ENCODE measurements at places on chromosomes 4 and X.
A peak's percentile ranks its signal among the peaks of the same experiment; 100 is the strongest.

DNA sequence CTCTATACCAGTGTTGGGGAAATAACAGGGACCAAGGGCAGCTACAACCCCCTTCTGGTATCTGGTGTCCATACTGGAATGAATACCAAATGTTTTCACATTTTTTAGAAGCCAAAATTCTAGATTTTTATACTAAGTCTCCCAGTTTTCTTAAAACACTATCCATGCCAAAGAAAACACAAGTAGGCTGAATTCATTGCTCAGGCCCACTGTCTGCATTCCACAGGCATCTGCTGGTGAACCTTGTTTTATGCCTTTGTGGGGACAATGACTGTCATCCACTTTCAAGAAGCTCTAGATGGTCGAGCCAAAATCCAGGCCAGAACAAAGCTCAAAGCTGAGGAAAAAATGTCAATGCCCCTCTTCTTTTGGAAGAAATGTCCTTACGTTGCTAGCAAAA lies 213.4 kb upstream of the RASGEF1B start:
- no peak for DNase-seq

DNA sequence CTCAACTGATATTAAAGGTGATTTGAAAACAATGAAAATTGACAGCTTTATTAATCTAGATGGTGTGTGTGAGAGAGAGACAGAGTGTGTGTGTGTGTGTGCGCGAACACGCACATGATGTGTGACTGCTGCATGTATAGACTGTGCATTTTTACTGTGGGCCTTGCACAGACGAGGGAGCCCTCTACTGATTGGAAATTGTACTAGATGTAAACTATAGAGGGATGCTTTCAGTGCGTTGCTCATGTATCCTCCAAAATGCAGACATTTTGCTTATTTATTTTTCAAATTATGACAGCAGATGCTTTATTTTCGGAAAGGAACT lies 168.4 kb upstream of the GK2 start:
- DNase-seq: no peak

DNA sequence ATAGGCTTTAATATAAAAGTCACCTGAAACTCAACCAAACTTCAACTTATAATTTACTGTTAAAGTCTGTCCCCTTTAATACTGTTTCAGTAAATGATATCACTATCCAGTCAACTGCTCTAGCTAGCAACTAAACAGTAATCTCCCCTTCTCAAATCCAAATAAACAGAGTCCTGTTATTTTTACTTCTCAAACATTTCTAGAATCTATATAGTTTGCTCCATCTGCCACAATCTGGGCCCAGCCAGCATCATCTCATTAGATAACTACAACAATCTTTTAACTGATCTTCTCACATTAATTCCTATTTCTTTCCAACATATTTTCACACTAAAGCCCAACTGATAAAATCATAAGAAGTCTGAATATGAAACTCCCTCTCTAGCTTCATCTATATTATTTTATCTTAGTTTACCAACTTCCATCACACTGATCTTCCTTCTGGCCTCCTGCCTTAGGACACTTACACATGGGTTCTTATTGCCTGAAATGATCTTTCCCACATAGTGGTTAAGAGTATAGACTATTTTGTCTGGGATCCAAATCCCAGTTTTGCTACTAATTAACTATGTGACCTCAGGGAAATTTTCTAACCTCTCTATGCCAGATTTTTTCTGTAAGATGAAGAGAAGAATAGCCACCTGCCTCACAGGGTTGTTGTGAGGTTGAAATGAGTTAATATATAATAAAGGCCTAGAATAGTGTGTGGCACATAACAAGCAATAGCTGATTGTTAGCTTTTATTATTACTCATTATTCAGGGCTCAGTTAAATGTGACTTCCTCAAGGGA lies 18.6 kb downstream of the TBCK start:
- no peak for DNase-seq

GRCh38 chr4:126395664-126396063 lies 1080.9 kb downstream of the FAT4 start:
- DNase-seq: no peak

- no peak for DNase-seq
These were observed 51.9 kb downstream of the TEX13A start for GRCh38 chrX:105168577-105168976.

- peak; percentile 53 for DNase-seq
These were observed 23.5 kb downstream of the TLR10 start for GRCh38 chr4:38759113-38759789.

GRCh38 chr4:167903291-167903721 lies 189.0 kb upstream of the ANXA10 start:
- no peak for DNase-seq

DNA sequence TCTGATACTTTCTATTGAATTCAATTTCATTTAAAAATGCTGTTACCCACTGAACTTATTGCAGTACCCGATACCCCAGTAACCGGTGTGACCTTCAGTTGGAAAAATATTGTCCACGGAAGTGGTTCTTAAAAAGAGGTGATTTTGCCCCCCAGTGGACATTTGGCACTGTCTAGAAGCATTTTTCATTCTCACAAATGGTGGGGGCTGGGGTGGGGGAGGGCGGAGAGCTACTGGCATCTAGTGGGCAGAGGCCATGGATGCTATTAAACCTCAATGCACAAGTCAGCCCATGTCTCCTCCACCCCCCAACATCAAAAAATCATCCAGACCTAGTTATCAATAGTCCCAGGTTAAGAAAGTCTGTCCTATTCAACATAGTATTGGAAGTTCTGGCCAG lies 19.6 kb upstream of the CHM start:
- DNase-seq: no peak

- no peak for DNase-seq
These were observed 109.4 kb downstream of the PDHA2 start for GRCh38 chr4:95949136-95949765.

GRCh38 chr4:53929955-53930798 lies 134.2 kb downstream of the CHIC2 start:
- peak; percentile 71 for DNase-seq

DNA sequence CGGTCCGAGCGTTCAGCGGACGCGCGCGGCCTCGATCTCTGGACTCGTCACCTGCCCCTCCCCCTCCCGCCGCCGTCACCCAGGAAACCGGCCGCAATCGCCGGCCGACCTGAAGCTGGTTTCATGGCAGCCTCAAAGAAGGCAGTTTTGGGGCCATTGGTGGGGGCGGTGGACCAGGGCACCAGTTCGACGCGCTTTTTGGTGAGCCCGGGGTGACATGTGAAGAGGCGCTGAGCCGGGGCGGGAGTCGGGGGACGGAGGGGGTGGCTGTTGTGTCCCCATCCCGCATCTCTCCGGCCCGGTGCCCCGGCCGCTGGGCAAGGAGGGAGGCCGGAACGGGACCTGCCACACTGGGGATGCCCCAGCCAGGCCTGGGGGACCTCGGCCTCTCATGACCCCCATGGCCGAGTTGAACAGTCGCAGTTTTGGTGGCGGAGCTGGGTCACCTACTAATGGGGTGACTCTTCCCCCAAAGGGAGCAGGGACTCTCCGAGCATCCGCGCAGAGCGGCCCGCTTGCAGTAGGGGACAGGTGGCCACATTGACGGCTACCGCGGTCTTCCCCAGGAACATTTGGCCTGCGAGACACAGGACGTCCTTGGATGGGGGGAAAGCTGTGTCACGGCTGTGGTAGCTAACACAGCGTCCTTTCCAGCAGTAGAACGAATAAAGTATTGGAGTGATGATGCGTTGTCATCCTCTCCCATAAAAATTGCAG lies at the start of gene GK:
TSS of gene GK (plus strand) at position 9 of the 717 bp plus-strand sequence. CDS start at position 124, 115 bp downstream.
- no peak for DNase-seq

GRCh38 chrX:50188859-50189600 lies 11.8 kb downstream of the AKAP4 start:
- no peak for DNase-seq

GRCh38 chrX:84168095-84168494 lies 19.9 kb downstream of the RPS6KA6 start:
- DNase-seq: no peak

DNA sequence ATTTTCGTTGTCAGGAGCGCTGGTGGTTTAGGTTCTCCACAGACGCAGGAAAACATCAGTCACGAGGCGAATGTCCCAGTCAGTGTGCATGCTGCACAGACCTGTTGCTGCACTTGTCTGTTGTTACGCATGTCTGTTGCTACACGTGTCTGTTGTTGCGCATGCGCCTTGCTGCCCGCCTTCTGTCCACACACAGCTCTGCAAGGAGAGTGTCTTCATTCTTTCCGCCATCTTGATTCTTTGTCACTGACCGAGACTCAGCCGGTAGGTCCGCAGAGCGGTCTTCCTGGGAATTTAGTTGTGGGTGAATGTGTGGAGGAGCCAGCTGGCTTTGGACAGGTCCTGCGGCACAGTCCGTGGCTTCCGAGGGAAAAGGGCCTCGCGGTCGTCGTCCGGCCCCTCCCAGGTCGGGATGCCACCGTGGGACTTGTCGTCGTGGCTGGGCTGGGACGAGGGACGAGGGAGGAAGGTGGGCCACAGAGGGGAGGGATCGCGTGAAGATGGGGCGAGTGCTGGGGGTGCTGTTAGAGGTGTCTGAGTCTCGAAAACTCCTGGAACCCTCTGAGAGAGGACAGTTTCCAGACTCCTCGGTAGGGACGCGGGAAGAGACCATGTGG lies at the start of gene PAGE2B:
TSS of gene PAGE2B (plus strand) at position 180 of the 617 bp plus-strand sequence. CDS start 1,012 bp downstream, outside the sequence.
- DNase-seq: no peak

GRCh38 chrX:68511255-68511654 lies 12.4 kb downstream of the YIPF6 start:
- no peak for DNase-seq

DNA sequence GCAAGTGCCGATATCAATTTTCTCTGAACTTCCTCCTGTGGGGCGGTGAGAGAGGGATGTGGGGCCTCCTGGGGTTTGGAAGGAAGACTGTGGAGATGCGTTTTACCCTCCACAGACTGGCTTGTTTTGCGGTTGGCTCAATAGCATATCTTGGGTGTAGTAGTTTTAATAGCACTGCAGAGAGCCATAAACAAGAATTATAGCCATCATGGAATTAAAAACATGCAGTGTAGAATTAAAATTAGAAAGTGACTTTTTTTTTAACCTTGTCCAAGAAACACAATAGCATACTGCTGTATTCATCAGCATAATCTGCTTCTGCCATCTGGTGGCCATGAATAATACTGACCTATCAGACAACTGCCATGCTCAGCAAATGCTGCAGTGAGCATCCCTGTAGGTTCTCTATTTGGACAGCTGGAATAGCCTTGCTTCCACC lies 47.3 kb upstream of the SCML1 start:
- DNase-seq: peak; percentile 0

GRCh38 chr4:85431881-85432485 lies 43.0 kb upstream of the ARHGAP24 start:
- DNase-seq: no peak

GRCh38 chr4:1976416-1977352 lies 32.1 kb downstream of the NELFA start:
- no peak for DNase-seq

DNA sequence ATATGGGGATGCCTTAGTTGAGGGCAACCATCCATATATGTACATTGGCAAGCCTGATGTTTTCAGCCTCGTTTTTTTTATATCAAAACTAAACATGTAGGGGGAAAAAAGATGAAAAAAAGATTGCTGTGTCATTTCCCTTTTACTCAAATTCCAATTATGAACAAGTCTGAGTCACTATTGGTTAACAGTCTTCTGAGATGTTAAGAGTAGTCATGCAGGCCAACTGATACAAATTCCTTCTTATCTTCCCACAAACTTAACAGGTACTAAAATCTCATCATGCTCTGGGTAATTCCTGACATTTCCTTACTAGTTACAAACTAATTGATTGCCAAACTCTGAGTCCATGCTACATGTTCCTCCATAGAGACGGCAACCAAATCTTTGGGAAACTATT lies 222.1 kb downstream of the FRMPD4 start:
- DNase-seq: no peak

DNA sequence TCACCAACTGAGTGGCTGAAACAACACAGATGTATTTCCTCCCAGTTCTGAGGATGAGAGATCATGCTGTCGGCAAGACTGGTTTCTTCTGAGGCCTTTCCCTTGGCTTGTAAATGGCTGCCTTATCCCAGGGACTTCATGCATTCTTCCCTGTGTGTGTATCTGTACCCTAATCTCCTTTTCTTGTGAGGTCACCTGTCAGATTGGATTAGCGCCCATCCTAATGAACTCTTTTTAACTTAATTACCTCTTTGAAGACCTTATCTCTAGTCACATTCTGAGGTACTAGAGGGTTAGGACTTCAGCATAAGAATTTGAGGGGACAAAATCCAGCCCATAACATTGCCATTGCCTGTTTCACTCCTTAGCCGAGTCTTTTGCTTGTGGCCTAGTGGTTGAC lies 59.5 kb upstream of the TMEM150C start:
- DNase-seq: no peak

DNA sequence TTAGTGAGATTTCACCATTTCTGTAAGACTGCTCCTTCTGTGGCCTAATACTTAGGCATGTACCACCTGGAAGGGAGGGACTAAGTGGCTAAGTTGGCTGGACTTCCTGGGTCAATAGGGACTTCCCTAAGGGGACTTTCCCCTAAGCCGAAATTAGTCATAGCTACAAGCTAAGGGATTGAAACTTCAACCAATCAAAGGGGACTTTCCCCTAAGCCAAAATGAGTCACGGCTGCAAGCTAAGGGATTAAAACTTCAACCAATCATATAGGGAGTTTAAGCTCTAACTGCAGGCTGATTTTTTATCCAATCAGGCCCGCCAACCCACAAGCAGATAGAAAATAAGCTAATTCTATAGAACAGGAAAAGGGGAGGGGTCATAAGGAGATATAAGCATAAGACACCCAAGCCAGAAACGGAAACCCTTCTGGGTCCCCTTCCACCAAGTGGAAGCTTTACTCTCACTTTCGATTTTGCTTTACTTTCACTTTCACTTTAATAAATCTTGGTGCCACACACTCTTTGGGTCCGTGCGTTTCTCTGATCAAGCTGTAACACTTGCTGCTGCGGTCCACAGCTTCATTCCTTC lies 382.8 kb downstream of the KLHL4 start:
- DNase-seq: no peak

DNA sequence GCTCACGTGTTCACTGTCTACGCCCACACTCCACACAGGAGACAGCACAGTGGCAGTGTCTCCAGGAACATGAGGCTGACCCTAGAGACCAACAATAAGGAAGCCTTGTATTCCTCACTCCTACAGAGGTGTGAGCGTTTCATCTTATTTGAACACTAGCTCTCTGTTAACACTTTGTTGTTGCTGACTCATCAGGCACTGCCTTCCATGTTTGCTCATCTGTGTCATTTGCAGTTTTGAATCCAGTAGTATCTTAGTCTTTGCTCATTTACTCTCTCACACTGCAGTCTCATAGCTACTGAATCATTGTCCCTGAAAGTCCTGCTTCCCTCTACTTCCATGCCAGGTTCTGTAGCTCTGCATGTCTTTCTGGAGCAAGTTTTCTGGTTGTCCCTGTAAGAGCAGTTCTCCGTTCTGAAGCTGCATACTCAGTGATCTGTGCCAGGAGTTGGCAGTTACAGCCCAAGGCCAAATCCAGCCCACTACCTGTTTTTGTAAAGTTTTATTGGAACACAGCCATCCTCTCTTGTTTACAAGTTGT lies 80.3 kb upstream of the DCLK2 start:
- DNase-seq: no peak

DNA sequence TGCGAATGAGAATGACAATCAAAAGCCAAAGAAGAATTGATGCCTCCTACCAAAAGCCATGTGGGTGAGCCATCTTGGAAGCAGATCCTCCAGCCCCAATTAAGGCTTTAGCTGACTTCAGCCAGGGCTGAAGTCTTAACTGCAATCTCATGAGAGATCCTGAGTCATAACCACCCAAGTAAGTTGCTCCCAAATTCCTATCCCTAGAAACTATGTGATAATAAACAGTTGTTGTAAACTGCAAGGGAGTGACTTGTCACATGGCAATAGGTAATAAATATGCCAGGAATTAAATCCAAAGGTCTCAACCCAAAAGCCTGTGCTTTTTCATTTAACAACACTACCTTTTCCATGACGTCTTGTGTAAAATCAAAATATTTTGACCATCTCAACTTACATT lies 154.2 kb upstream of the TBL1X start:
- DNase-seq: no peak

Data from caudate nucleus (tissue), 63 donors.